ENCODE measurements at places on chromosomes 13 and 19.

DNA sequence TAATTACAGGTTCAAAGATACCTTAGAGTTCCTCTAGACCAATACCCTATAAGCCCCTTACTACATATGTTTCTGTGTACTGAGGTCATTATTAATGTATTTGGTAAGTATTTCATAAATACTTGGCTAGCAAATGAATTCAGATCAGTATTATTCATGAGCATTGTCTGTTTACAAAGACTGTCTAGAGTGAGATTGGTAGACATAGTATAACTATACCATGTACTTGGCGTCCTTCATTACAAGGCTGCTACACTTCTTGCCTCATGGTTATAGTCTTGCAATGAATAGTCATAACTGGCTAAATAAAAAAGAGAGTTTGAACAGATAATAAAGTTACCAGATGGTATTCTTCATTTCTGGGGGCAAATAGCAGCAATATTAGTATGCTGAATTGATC, 12.1 kb downstream of the SETDB2 start:
- DNase-seq: no peak

GRCh38 chr13:109152941-109153340, 523.5 kb downstream of the MYO16 start:
- no peak for DNase-seq

- DNase-seq: no peak
Observed at GRCh38 chr13:70088926-70089325, 18.7 kb upstream of the ATXN8OS start.

GRCh38 chr13:81760316-81760715, 1419.4 kb upstream of the SPRY2 start:
- DNase-seq: no peak

GRCh38 chr19:45876411-45877197, 9.3 kb downstream of the IRF2BP1 start:
- DNase-seq: no peak

GRCh38 chr19:14871619-14872230, 14.2 kb downstream of the OR7A17 start:
- DNase-seq: no peak
